ENCODE measurements at places on chromosomes 12 and 14. TPM values are rescaled to one million over a fixed set of nuclear protein-coding genes. Genes with fewer than 3 reads are reported as not detected.

P2RX4 gene
- 22.4 TPM for total RNA-seq

PPHLN1 gene
- 47.1 TPM for total RNA-seq

PRR4 gene
- 399 TPM for total RNA-seq

KRT85 gene
- 119 TPM for total RNA-seq

SOAT2 gene
- not detected for total RNA-seq

KRT79 gene
- 202 TPM for total RNA-seq

B3GNT4 gene
- 3.7 TPM for total RNA-seq

PLXNC1 gene
- total RNA-seq: 14.9 TPM

ZC2HC1C gene
- total RNA-seq: 5.9 TPM

DNA sequence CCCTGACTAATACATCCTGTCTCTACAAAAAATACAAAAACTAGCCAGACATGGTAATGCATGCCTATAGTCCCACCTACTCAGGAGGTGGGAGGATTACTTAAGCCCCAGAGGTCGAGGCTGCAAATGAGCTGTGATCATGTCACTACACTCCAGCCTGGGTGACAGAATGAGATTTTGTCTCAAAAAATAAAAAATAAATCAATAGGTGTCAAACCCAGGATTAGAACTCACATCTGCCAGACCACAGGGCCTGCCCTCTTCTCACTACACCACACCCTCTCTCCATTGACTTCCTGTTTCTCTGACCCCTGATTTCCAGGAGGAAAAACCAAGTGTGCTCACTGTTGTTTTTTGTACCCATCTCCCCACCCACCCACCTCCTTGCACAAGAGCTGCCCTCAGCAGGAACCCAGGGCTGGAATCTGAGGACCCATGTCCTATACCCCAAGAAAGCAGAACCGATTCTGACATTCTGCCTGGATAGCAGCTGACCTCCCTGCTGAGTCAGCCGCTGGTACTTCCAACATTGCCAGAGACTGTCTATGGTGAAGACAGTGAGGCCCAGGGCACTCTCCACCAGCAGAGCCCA is 6.2 kb downstream of the CMKLR1 start:
- DNase-seq: peak; percentile 10
- peaks cover 10% of the 10 kb centered on the region for H3K4me1 ChIP-seq
- no peaks in the 10 kb centered on the region for H3K27me3 ChIP-seq
- no peak overlapping the region for H3K27ac ChIP-seq

GRCh38 chr12:25328072-25328712 is 77.5 kb upstream of the KRAS start:
- H3K36me3 ChIP-seq: no peaks in the 10 kb centered on the region
- peaks cover 3% of the 10 kb centered on the region for H3K4me1 ChIP-seq
- H3K27me3 ChIP-seq: no peaks in the 10 kb centered on the region
- no peak for DNase-seq
- H3K4me3 ChIP-seq: no peak overlapping the region

- H3K27me3 ChIP-seq: no peaks in the 10 kb centered on the region
- H3K4me1 ChIP-seq: no peaks in the 10 kb centered on the region
- H3K36me3 ChIP-seq: no peaks in the 10 kb centered on the region
- no peak overlapping the region for H3K27ac ChIP-seq
- DNase-seq: no peak
Observed at GRCh38 chr12:114774197-114774596, 90.2 kb upstream of the TBX3 start.

DNA sequence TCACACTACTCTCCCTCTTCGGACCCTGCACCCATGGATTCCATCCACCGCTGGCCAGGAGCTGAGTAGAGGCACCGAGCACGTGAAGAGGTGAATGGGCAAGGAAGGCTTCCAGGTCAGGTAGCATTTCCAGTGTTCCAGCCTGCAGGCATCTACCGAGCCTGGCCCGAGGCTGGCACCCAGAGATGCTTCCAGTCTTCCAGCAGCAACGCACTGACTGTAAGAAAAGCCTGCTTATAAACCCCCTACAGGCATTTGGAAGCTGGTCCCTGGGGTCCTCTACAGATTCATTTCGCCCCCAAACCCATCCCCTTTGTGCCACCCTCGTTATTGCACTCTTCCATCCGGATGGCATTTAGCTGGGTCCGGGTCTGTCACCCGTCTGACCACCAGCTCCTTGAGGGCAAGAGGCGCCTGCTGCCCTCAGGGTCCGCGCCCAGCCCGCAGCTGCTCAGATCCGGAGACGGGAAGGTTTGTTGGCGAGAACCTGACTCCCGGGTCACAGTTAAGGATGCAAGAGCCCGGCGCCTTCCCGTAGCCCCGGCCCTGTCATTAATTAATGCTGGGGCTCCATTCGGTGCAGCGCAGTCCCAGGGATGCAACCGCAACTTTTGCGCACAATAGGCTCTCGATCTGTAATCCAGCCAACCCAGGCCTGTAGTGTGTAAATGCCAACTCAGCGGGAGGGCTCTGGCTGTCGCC is 614 bp upstream of the MARK3 start:
- no peak for DNase-seq
- H3K4me3 ChIP-seq: peak overlapping the region; percentile 79
- H3K27ac ChIP-seq: peak overlapping the region; percentile 97
- H3K27me3 ChIP-seq: no peaks in the 10 kb centered on the region
- no peaks in the 10 kb centered on the region for H3K36me3 ChIP-seq
- H3K4me1 ChIP-seq: peaks cover 37% of the 10 kb centered on the region

- H3K27me3 ChIP-seq: no peaks in the 10 kb centered on the region
- peak; percentile 65 for DNase-seq
- no peak overlapping the region for H3K4me3 ChIP-seq
- H3K4me1 ChIP-seq: no peaks in the 10 kb centered on the region
Observed at GRCh38 chr12:13817131-13817530, 164.3 kb downstream of the GRIN2B start.

- H3K27ac ChIP-seq: no peak overlapping the region
- H3K4me3 ChIP-seq: no peak overlapping the region
- no peaks in the 10 kb centered on the region for H3K27me3 ChIP-seq
- H3K36me3 ChIP-seq: no peaks in the 10 kb centered on the region
Observed at GRCh38 chr12:98109266-98109665, 406.1 kb upstream of the TMPO start.

- no peaks in the 10 kb centered on the region for H3K27me3 ChIP-seq
- no peaks in the 10 kb centered on the region for H3K36me3 ChIP-seq
- no peaks in the 10 kb centered on the region for H3K4me1 ChIP-seq
- H3K4me3 ChIP-seq: no peak overlapping the region
- no peak for DNase-seq
- H3K27ac ChIP-seq: no peak overlapping the region
Observed at GRCh38 chr12:81558031-81558430, 201.1 kb downstream of the PPFIA2 start.
